ENCODE measurements at places on chromosomes 1 and 21.

DNA sequence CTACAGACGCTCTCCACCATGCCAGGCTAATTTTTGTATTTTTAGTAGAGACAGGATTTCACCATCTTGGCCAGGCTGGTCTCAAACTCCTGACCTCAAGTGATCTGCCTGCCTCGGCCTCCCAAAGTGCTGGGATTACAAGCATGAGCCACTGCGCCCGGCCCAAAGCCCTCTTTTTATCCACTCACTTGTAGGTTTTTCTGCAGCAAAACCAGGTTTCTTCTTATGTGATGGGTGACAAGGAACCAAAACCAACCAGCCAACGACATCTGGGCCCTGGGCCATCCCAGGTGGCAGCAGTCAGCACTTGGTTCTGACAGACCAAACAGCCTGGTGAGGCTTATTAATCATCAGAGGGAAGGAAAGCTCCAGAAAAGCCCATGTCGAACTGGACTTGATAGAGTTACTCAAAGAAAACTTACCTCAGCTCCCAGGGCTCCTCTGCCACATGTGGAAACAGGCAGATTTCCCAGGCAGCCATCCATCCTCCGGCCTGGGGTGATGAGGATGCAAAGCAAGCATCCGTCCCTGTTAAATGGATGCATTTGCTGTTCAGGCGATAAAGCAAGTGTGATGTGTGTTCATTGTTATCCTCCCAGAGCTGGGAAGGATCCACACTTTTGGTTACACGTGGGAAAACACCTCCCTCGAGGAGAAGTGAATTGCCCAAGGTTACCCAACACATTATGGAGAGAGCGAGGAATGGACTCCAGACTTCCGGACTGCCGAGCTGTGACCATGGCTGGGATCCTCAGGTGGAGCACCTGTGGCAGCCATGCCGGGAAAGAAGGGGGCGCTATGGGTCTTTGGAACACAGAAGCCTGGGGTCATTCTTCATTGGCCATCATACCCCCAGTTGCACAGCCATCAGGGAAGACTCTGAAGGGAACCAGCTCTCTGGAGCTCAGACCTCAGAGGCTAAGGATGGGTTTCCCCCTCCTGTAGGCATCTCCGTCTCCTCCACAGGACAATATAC lies 118.8 kb downstream of the HUNK start:
- no peak for DNase-seq

DNA sequence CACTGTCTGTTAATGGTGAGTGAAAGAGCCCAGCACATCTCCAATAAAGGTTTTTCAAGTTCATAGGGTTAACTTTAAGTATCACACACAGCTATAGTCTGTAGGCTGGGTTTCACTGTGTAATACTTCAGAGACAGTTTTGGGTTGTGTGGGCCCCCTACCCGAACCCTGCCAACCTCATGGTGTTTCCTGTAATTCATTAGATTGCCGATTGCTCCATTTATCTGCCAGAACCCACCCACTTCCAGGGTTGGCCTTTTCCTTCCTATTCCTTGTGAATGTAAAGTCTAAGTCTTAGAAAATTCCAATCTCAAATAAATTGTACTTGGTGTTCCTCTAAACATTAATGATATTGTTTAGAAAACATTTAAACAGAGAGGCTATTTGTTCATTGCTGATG lies 43.6 kb downstream of the CTTNBP2NL start:
- no peak for DNase-seq

DNA sequence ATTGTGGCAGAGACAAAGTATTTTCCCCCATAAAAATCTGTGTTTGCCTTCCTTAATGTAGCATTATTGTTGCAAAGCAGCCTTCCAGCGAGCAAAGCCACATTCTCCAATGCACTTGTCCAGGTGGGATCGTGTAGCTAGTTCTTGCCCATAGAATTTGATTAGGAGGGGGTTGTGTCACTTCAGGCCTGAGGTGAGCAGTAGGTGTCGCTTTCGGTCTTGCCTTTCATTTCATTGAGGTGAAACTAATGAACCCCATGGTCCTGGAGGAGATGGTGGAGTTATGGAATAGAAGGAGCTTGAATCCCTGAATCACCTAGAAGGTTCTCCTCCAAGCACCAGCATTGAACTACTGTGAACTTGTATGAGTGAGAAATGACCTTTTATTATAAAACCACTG lies 318.9 kb upstream of the PBX1 start:
- no peak for DNase-seq

- DNase-seq, result no peak
These were observed 1.4 kb downstream of the RAVER2 start for GRCh38 chr1:64745986-64746940.

- no peak for DNase-seq
These were observed 44.2 kb downstream of the WDR64 start for GRCh38 chr1:241696172-241696814.

- DNase-seq, result no peak
These were observed 291.9 kb downstream of the DSCAM start for GRCh38 chr21:40555021-40555528.

DNA sequence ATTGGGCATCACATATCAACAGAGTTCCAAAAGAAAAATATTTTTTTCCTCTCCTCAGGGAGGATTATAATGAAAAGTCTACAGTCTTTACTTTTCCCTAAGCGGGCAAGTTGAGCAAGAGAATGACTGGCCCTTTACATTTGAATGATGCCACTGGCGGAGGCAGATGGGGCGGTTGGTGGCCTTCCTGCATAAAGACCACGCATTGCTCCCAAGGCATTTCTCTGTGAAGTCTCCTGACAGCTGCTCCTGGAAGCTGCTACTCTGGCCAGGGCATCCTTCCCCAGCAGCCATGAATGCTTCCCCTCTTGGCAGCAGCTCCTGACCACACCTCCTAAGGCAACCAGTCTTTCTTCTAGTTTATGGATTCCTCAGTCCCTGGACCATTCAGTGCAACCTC lies 161.1 kb upstream of the RRP15 start:
- no peak for DNase-seq

DNA sequence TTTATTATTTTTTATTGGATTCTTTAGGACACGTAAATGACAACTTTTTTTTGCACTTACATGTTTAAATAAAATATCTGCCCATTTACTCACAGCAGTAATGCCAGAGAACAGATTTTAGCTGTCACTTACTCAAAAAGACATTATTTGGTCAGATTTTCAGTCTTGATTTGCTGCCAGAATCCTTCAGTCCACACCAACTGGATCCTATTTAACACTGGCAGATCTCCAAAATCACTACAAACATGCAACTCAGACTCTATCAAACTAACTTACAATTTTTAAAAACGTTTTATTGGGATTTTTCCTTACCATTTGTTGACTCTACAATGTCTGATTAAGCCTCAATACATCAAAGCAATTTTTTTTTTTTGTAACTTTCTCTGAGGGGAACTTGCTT lies 11.1 kb downstream of the ATP6V1G3 start:
- no peak for DNase-seq

DNA sequence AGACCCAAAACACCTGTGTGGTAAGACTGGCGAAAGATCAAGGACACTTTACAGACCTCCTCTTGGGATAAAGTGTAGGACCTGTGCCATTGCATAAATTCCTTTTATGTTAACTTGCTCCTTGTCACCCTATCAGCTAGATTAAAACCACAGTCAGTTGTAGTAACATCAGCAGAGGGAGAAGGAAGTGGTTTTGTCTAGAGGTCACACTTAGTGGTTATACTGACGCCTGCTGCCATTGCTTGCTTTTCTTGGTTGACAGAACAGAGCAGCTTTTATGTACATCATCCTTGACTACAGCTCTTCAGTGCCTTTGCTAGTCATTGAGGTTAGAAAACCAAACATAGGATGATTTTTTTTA lies 101.4 kb downstream of the PBX1 start:
- peak; percentile 5 for DNase-seq

- peak; percentile 52 for DNase-seq
These were observed 21.5 kb upstream of the LEFTY2 start for GRCh38 chr1:225962440-225962975.

DNA sequence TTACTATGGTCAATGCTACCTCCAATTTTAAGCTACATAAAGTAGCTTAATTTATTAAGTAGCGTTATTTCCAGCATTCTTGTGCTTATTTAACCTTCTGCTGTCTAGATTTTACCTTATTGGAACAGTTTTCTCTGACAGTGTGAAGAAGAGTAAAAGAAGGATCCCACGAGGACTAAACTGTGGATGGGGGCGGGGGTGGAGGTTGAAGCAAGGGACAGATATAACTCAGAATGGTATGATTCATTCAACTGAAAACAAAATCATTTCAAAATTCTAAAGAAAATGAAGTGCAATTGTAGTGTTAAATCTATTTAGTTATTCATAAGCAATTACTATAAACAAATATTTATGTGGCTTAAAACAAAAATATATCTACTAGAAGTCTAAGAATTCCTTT lies 11.5 kb upstream of the VAV3 start:
- no peak for DNase-seq

GRCh38 chr1:22754106-22754768 lies 43.6 kb downstream of the EPHB2 start:
- no peak for DNase-seq

DNA sequence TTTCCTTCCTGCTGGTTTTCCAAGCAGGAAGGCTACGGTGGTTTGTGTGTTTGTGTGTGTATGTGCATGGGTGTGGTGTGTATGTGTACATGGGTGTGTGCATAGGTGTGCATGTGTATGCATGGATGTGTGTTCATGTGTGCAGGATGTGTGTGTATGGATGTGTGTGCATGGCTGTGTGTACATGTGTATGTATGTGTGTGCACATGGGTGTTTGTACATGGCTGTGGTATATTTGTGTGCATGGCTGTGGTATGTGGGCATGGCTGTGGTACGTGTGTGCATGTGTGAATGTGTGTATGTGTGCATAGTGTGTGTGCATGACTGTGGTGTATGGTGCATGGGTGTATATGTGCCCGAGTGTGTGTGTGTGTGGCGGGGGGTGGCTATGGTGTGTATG lies 12.3 kb downstream of the C1orf94 start:
- DNase-seq, result no peak

DNA sequence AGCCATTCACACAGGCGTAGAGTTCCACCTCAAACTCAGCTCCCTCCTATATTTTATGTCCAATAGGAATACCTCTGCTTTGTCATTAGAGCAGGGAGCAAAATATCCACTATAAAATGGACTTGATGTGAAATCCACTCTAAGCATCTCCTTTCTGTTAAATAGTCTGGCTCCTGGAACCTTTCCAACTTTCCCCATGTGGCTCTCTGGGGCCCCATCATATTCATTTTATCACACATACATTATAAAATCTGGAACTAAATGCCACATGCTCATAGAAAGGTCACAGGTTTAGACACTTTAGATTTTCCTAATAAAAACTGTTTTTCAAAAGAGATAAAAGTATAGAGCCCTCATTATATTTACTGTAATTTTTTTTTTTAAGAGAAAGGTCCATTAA lies 82.1 kb downstream of the PTPN14 start:
- DNase-seq, result no peak

DNA sequence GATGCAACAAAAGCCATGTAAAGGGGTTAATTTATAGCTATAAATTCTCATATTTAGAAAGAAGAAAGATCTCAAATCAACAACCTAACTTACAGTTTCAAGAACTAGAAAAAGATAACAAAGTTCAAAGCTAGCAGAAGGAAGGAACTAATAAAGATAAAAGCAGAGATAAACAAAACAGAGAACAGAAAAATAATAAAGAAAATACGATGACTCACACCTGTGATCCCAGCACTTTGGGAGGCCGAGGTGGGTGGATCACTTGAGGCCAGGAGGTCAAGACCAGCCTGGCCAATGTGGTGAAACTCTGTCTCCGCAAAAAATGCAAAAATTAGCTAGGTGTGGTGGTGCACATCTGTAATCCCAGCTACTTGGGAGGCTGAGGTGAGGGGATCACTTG lies 12.4 kb upstream of the TMEM183A start:
- no peak for DNase-seq

- no peak for DNase-seq
These were observed 207.2 kb downstream of the PBX1 start for GRCh38 chr1:164765992-164766720.

DNA sequence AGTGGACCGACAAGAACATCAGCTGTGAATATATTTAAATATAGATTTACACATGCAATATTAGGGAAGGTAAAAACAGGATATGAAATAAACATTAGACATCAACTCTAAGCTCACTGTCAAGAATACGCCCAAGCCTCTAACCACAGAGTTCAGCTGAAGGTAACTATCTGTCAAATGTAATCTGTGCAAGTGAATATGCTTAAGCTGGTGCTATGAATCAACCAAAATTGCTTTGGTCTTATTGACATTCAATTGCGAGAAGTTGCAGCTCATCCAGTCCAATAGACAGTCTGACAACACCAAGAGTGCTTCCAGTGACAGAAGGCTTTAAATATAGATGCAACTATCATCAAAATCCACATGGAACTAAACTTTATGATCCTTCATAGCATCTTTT lies 32.3 kb downstream of the USH2A start:
- no peak for DNase-seq

DNA sequence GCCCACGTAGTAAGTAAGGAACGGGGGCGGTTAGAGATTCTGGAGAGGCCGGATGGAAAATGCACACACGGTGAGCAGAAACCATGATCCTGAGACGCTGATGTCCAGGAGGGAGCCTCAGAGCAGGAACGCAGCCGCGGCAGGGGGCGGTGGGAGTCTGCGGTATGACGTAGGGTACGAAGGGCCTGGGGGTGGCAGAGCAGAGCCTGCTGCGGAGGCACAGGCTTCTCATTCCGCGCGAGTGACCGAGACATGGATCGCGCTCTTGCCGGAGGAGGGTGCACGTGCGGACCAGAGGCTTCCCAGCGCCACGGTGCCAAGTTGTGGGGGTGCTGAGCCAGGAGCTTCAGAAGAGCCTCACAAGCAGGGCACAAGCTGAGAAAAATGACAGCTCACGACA lies 176.2 kb downstream of the KIF26B start:
- no peak for DNase-seq

DNA sequence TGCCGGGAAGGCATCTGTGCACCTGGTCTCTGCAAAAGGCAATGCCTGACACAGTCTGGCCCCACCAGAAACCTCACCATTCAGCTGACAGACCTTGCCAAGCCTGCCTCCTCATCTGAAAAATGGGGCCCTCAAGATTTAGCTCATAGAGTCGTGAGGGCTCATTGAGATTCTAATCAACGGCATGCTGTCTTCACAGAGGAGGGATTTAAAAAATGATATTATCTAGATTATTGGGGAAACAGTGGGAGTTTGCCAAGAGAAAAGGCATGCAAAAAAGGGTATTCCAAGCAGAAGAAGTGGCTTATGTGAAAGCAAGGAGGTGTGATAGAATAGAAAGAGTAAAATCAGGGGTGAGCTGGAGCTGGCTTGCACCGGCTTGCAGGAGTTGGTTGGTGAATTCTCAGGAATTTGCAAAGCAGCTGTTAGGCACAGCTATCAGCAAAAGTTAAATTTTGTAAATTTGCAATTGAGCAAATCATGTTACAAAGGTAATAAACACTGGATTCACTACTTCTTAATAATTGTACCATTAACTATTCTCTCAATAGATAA lies 91.7 kb upstream of the WNT4 start:
- DNase-seq, result no peak

DNA sequence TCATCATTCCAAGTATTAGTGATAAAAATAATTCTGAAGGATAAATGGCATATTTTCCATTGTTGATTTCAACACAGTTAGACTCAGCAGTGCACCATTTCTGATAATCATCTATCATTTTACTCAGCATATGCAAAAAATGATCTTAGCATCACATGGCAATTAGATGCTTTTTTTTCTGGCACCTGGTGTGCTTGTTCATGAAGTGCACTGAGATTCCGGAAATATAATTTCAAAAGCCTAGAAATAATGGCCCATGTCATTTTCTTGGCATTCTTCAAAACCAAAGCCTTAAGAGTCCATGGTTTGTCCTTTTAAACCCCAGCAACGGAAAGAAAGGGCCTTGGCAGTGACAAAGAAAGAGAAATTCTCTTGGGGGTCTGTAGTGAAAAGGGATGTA lies 278.8 kb downstream of the KIF26B start:
- DNase-seq, result no peak
